ENCODE measurements at places on chromosomes 12 and 14.
A peak's percentile ranks its signal among the peaks of the same experiment; 100 is the strongest.

GRCh38 chr12:78081590-78082314 is 251.1 kb downstream of the NAV3 start:
- DNase-seq, result no peak

DNA sequence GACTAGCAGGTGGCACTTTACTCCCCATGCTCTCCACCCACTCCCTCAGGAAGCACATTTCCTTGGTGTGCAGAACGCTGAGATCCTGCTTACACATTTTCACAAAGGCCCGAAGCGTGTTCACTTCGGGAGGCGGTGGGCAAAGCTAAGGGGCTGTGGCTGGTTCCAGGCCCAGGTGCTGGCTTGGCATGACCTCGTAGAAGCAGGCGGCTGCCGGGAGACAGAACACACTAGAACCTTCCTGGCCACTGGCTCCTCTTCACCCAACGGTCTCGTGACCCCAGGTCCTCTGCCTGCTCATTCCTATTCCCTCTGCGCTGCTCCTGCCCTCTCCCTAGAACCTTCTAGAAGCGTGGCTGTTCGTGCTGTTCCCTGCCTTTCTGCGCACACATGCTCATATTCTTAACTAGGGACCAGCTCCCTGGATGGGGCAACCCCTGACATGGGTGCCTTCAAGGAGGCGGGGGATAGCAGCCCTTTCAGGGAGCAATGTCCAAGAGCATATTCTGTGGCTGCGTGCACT is 43.3 kb downstream of the ATP23 start:
- DNase-seq, result no peak

GRCh38 chr12:101793401-101793800 is 37.4 kb downstream of the GNPTAB start:
- no peak for DNase-seq

GRCh38 chr14:50007123-50007903 is 109.1 kb downstream of the VCPKMT start:
- no peak for DNase-seq

DNA sequence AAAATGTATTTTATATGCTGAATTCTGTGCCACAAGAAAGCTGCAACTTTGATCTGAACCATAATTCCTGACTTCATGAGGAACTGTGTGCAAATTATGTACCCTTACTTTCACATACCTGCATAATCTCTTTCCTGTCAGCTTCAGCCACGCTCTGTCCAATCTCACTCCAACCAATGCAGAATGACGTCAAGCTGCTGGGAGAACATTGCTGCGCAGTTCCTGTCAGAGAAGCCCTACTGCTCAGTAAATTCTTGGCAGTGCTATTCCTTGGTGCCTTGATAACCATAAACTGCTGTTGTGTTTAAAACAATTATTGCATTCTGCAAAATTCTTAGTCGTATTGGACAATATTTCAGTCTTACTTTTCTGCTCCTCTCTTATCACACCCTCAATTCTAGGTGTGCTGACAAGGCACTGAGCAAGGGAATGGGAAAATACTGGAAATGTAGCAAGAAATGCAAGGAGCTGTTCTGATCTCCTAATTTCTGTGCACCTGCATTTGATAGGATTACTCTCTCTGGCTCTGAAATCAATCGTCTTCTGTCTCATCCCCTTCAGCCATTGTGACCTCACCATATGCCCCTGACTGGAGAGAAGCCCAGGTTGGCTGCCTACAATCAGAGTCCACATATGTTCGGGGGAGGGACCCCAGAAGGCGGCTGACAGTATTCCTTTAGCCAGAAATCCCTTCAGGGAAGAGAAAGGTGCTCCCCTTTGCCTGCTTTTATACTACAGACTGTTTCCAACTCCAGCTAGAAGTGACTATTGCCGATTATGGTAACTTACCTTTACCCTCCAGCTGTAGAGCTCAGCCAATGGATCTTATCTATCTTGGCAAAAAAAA is 274.9 kb upstream of the NOVA1 start:
- peak; percentile 63 for DNase-seq

- DNase-seq, result no peak
Measured at GRCh38 chr12:107459641-107460040, 226.0 kb upstream of the PWP1 start.

DNA sequence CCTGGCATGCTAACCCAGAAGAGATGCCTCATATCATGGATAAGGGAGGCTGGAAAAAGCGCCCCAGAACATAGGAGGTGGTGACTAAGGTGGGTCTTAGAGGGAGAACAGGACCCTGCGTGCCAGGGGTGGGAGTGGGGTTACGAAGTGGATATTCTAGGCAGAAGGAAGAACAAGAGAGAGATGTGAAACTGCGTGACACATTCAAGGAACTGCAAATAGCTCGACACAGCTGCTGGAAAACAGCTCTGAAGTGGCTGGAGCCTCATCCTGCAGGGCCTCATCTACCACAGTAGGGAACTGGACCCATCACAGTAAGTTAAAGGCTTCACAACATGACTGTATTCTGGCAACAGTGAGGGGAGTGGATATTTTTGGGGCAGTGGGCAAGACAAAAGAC is 61.1 kb downstream of the RNF34 start:
- no peak for DNase-seq

DNA sequence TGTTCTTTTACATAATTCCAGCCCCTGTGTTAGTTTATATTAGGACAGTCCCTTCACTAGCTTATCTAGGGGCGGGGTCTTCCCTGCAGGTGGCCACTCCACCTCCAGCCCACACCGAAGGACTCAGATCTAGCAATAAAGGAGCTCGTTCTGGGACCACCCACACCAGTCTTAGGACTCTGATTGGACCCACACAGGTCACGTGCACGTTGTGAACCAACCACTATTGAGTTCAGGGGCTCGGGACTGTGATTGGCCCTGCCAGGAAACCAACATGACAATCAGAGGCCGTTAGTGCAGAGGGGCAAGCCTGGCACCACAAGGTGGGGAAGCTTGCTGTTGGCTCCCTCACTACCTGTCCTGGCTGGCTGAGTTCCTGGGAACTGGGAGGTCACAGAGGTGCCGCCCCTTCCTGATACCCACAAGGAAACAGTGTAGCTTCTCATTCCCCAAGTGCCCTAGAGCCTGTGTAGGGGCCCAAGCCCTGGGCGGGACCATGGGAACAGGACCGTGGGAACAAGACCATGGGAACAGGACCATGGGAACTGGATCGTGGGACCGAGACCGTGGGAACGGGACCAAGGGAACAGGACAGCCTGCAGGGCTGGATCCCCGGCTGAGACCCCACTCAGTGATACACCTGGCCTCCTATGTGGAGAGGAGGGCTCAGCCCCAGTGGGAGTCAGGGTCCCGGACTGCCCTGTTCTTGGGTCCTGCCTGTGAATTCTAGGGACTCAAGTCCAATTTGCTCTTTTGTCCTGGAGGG is 297.8 kb downstream of the ADGRD1 start:
- DNase-seq, result peak; percentile 69

DNA sequence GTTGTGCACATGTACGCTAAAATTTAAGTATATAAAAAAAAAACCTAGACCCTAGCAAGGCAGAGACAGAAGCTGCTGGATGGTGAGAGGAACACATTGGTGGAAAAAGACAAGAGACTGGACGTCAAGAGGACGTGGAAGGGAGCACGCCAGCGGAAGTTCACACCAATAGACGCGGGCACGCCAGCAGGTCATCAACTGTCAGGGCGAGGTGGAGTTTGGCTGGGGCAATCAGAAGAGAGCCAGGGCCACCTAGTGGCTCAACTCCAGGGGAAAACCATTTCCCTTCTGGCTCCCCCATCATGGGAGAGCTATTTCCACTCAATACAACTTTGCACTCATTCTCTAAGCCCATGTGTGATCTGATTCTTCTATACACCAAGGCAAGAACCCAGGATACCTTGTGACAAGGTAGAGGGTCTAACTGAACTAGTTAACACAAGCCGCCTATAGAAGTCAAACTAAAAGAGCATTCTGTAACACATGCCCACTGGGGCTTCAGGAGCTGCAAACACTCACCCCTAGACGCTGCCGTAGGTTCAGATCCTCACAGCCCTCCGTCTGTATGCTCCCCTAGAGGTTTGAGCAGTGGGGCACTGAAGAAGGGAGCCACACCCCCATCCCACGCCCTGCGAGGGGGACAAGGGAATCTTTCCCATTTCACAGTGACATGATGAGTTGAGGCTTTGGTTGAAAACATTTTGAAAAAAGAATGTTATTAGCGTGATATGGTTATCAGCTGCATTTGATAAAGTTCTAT is 702.7 kb downstream of the TMTC2 start:
- peak; percentile 60 for DNase-seq

DNA sequence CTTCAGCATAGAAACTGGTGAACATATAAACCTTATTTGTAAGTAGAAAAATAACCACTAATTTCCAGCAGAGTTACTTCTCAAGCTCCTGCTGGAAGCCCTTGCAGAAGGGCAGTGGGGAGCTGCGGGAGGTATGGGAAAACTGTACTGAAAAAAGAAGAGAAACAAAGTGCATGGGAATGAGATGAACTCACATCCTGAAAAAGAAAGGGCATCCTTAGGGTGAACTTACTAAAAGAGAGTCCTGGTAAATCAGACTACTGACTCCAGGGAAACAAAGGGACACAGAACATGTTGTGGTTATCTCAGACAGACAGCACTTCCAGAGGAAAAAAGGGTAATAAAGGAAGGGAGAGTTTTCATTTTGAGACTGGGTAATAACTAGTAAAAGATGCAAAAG is 515.1 kb downstream of the RPL10L start:
- no peak for DNase-seq

GRCh38 chr14:58912799-58913432 is 275.2 kb downstream of the DACT1 start:
- DNase-seq, result no peak

GRCh38 chr12:92394895-92395294 is 249.2 kb upstream of the BTG1 start:
- DNase-seq, result no peak

Data from testis (tissue), 5 donors.